ENCODE measurements at places on chromosomes 11 and 22. TPM values are rescaled to one million over a fixed set of nuclear protein-coding genes. Genes with fewer than 3 reads are reported as not detected.

GRCh38 chr11:65506290-65506771 lies 7.5 kb downstream of the MALAT1 start:
- H3K4me1 ChIP-seq: peaks cover 46% of the 10 kb centered on the region
- H3K27ac ChIP-seq: peak overlapping the region; percentile 73
- peaks cover 8% of the 10 kb centered on the region for H3K36me3 ChIP-seq
- no peaks in the 10 kb centered on the region for H3K27me3 ChIP-seq
- no peak overlapping the region for H3K4me3 ChIP-seq
- no peak for DNase-seq

- DNase-seq: no peak
- no peaks in the 10 kb centered on the region for H3K36me3 ChIP-seq
- H3K4me1 ChIP-seq: peaks cover 53% of the 10 kb centered on the region
- no peak overlapping the region for H3K4me3 ChIP-seq
- no peak overlapping the region for H3K27ac ChIP-seq
Measured at GRCh38 chr11:69301081-69301454, 7.1 kb downstream of the MYEOV start.

DNA sequence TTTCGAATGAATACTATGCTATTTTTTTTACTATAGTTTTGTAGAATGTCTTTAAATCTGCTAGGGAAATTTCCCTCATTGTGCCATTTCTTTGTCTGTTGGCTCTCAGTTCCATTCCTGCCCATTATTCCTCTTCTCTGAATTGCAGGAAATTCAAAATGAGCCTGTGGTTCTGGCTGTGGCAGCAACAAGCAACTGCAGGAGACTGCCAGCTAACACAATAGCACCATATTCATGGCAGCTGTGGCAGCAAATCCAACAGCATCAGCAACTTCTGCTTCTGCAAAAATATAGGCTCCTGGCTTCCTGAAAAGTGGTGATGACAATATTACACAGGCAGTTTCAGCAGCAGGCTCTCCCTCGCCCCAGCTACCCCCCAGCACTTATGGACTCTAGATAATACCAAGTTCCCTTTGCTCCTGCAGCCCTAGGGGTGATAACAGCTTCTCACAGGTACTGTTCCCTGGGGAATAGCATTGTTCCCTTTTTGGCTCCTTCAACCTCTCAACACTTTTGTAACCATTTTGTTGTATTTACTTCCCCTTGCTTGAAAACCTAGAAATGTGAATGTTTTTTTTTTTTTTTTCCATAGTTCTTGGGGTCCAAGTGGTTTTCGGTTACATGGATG lies 9.3 kb downstream of the PATE4 start:
- H3K36me3 ChIP-seq: peaks cover 5% of the 10 kb centered on the region
- no peak overlapping the region for H3K27ac ChIP-seq
- no peak overlapping the region for H3K4me3 ChIP-seq

- no peak overlapping the region for H3K4me3 ChIP-seq
- no peaks in the 10 kb centered on the region for H3K36me3 ChIP-seq
- H3K27ac ChIP-seq: no peak overlapping the region
Measured at GRCh38 chr11:125443767-125444311, 52.2 kb downstream of the FEZ1 start.

- no peaks in the 10 kb centered on the region for H3K4me1 ChIP-seq
- H3K27me3 ChIP-seq: peaks cover 4% of the 10 kb centered on the region
- no peaks in the 10 kb centered on the region for H3K36me3 ChIP-seq
- no peak overlapping the region for H3K4me3 ChIP-seq
Measured at GRCh38 chr11:86570020-86570419, 102.4 kb downstream of the ME3 start.

DNA sequence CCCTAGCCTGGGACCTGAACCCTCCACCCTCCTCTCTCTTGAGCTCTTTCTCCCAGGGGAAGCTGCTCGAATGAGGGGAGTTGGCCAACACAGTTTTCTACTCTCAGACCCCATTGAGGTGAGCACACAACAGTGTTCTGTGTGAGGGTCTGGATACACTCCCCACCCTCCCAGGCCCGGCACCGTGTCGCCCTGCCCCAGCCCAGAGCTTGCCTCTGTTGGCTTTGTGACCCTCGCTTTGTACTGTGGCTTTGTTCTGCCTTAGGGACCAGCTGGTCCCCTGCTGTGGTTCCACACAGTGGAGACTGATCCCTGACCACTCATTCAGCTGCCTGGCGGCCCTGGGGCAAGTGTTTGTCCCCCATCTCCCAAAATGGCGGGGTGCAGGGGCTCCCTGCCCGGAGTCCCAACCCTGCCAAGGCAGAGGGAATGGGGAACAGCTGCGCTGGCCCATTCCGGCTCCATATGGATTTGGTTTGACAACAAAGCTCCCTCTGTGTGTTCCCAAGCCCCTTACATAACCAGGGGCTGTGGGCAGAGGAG lies 8.3 kb downstream of the ST3GAL4 start:
- no peak overlapping the region for H3K4me3 ChIP-seq
- H3K4me1 ChIP-seq: no peaks in the 10 kb centered on the region
- no peaks in the 10 kb centered on the region for H3K27me3 ChIP-seq
- no peaks in the 10 kb centered on the region for H3K36me3 ChIP-seq
- no peak for DNase-seq

- H3K27me3 ChIP-seq: peaks cover 31% of the 10 kb centered on the region
- no peak overlapping the region for H3K27ac ChIP-seq
- no peak overlapping the region for H3K4me3 ChIP-seq
- H3K36me3 ChIP-seq: no peaks in the 10 kb centered on the region
- no peak for DNase-seq
Measured at GRCh38 chr22:26374391-26375026, 54.6 kb upstream of the ASPHD2 start.

- H3K27ac ChIP-seq: no peak overlapping the region
- no peak for DNase-seq
- H3K36me3 ChIP-seq: peaks cover 11% of the 10 kb centered on the region
- H3K27me3 ChIP-seq: peaks cover 2% of the 10 kb centered on the region
- H3K4me3 ChIP-seq: no peak overlapping the region
Measured at GRCh38 chr22:44473580-44473979, 24.5 kb downstream of the RTL6 start.

DNA sequence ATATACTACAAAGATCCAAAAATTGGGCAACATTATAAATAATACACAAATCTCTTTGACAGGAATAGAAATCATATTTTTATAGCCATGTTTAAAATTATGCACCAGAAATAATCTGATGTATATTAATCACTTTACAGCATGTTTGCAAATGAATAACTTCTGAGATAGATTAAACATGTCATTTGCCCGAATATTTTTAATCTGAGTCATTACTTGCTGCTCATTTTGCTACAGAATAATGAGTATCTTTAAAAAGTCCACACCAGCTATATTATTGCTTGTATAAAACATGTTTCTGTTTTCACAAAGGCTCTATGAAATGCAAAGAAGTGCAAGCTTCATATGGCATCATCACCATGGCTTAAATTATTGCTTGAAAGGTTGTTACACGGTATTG lies 336.8 kb downstream of the GUCY1A2 start:
- no peak overlapping the region for H3K4me3 ChIP-seq
- H3K27ac ChIP-seq: no peak overlapping the region
- no peaks in the 10 kb centered on the region for H3K36me3 ChIP-seq
- H3K4me1 ChIP-seq: no peaks in the 10 kb centered on the region

- H3K27me3 ChIP-seq: no peaks in the 10 kb centered on the region
- H3K36me3 ChIP-seq: no peaks in the 10 kb centered on the region
- peaks cover 5% of the 10 kb centered on the region for H3K4me1 ChIP-seq
Measured at GRCh38 chr22:45586651-45587405, 84.1 kb downstream of the FBLN1 start.

DNA sequence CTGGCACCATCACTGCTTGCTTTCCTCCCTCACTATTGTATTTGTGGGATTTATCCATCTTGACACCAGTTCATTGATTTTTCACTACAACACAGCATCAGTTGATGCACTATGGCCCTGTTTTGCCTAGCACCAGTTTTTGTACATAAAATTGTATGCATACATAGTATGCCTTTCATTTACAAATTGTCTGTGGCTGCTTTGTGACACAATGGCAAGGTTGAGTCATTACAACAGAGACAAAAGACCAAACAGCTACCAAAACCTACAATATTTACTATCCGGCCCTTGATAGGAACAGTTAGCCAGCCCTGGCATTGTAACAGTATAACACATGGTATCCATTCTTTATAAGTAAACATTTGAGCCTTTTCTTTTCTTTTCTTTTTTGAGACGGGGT lies 150.3 kb downstream of the LDLRAD3 start:
- no peak for DNase-seq
- H3K27me3 ChIP-seq: peaks cover 25% of the 10 kb centered on the region
- no peaks in the 10 kb centered on the region for H3K36me3 ChIP-seq

DNA sequence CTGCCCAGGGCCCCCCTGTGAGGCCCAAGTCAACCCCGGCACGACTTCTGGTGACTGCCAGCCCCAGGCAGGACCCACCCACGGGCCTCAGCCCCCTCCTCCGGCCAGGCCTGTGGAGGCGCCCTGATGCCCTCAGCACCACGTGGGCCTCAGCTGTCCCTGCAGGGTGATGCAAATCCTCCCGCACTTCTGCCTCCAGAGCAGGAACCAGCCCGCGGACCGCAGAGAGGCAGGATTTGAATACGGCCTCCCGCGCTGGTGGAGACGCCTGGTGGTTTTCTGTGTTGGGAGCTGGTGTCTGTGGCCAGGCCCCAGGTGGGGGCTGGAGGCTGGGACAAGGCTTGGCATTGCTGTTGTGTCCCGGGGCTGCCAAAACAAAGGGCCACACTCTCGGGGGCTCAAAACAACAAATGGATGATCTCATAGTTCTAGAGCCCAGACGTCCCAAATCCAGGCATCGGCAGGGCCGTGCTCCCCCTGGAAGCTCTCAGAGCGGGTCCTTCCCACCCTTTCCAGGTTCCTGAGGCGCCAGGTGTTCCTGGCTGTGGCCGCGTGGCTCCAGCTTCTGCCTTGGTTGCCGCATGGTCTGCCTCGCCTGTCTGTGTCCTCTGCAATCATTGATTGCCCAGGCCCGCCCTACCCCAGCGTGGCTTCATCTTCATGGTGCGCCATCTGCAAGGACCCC lies 19.4 kb downstream of the TRPM5 start:
- no peak for DNase-seq
- H3K27me3 ChIP-seq: no peaks in the 10 kb centered on the region
- no peaks in the 10 kb centered on the region for H3K4me1 ChIP-seq
- no peak overlapping the region for H3K4me3 ChIP-seq
- H3K27ac ChIP-seq: no peak overlapping the region

GRCh38 chr11:123194337-123195187 lies 486 bp downstream of the CLMP start:
- DNase-seq: no peak
- H3K4me3 ChIP-seq: peak overlapping the region; percentile 63
- H3K27me3 ChIP-seq: peaks cover 50% of the 10 kb centered on the region
- no peaks in the 10 kb centered on the region for H3K36me3 ChIP-seq
- peaks cover 21% of the 10 kb centered on the region for H3K4me1 ChIP-seq

DNA sequence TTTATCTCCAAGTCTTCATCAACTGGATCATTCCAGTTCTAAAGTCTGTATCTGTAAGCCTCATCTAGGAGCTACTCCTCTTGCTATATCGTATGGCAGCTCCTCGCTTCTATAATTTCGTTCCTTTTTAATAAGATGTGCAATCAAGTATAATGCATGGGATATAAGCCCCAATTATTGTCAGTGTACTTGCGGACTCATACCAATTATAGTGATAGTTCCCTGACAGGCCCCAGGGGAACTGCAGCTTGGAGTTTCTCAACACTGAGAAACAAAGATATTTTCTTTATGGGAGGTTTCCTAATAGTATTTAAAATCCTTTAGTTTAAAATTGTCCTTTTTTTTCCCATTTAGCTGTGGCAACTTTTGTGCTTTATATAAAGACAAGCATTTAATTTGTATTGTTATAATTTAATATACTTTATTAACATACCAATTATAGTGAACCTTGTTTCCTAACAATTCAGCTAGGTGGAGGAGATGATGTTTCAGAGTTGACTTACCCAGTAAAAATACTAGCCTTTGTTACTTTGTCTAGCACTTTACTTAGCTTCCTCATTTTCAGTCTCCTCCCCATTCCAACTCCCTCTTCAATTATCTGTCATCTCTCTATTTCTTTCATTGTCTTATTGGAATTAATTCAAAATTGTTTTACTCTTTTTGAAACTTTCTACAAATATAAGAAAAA lies 25.3 kb upstream of the DDX17 start:
- H3K4me3 ChIP-seq: peak overlapping the region; percentile 61
- no peaks in the 10 kb centered on the region for H3K27me3 ChIP-seq
- no peak for DNase-seq
- H3K4me1 ChIP-seq: peaks cover 14% of the 10 kb centered on the region
- H3K27ac ChIP-seq: peak overlapping the region; percentile 96
- peaks cover under 1% of the 10 kb centered on the region for H3K36me3 ChIP-seq

DNA sequence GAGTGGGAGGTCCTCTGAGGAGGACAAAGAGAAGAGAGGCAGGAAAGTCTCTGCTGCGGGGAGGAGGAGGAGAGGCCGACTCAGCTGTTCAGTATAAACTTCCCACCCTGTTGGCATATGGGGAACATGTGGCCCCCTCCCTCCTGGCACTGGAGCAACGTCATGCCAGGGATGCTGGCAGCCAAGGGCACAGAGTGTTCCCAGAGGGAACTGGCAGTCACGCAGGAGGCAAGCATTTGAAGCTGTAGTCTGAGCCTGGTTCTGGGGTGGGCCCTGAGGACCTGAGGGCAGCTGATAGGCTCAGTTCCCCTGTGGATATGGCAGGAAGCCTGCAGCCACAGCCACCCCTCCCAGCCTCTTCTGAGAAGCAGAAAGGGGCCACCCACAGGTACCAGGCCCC lies 67.1 kb upstream of the TSPAN18 start:
- H3K36me3 ChIP-seq: no peaks in the 10 kb centered on the region
- H3K4me1 ChIP-seq: peaks cover 3% of the 10 kb centered on the region
- H3K27me3 ChIP-seq: no peaks in the 10 kb centered on the region
- DNase-seq: no peak

- peaks cover 63% of the 10 kb centered on the region for H3K4me1 ChIP-seq
- H3K4me3 ChIP-seq: peak overlapping the region; percentile 15
- no peak for DNase-seq
- H3K27ac ChIP-seq: peak overlapping the region; percentile 87
- H3K36me3 ChIP-seq: peaks cover 56% of the 10 kb centered on the region
Measured at GRCh38 chr11:65440831-65441499, 18.4 kb downstream of the NEAT1 start.

DNA sequence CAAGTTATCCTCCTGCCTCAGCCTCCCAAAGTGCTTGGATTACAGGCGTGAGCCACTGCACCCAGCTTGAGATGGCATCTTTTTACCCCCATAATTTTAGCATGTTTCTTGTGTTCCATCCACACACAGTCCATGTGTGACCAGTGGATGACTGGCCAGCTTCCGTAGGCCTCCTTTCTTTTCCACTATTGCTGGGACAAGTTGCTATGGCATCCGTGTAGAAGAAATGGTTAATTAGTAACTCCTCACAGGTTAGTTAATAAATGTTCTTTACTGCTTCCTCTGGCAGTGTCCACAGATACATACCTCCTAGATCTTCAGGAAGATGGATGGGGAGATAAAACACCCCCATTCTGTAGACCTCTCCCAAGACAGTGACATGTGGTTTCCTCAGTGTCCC lies 154.3 kb upstream of the RASSF10 start:
- no peak overlapping the region for H3K27ac ChIP-seq

- DNase-seq: no peak
- H3K27me3 ChIP-seq: peaks cover 2% of the 10 kb centered on the region
- H3K4me3 ChIP-seq: no peak overlapping the region
- H3K36me3 ChIP-seq: no peaks in the 10 kb centered on the region
- no peak overlapping the region for H3K27ac ChIP-seq
Measured at GRCh38 chr11:44997566-44997965, 46.9 kb upstream of the TP53I11 start.

GRCh38 chr11:45269678-45270077 lies 16.5 kb downstream of the SYT13 start:
- no peak for DNase-seq
- H3K4me1 ChIP-seq: no peaks in the 10 kb centered on the region
- no peaks in the 10 kb centered on the region for H3K36me3 ChIP-seq

MAPK8IP1 gene
- total RNA-seq: 1.4 TPM

RBX1 gene
- 92.8 TPM for total RNA-seq

AQP11 gene
- total RNA-seq: 0.59 TPM

SLC43A3 gene
- total RNA-seq: 294 TPM

CRYBB1 gene
- total RNA-seq: not detected

TBX10 gene
- not detected for total RNA-seq

OR52E8 gene
- total RNA-seq: not detected

SLC25A18 gene
- total RNA-seq: not detected

Measured in activated CD8-positive, alpha-beta T cell treated with anti-CD3 and anti-CD28 coated beads for 36 hours (primary cell).